ENCODE measurements at places on chromosomes 2 and 18. TPM values are rescaled to one million over a fixed set of nuclear protein-coding genes. Genes with fewer than 3 reads are reported as not detected.

- DNase-seq = no peak
Observed at GRCh38 chr2:120262150-120262549, 9.5 kb downstream of the RALB start.

- peak; percentile 18 for DNase-seq
Observed at GRCh38 chr2:9950521-9951271, 797 bp upstream of the GRHL1 start.

- no peak for DNase-seq
Observed at GRCh38 chr18:67468038-67468437, 48.5 kb downstream of the DSEL start.

DNA sequence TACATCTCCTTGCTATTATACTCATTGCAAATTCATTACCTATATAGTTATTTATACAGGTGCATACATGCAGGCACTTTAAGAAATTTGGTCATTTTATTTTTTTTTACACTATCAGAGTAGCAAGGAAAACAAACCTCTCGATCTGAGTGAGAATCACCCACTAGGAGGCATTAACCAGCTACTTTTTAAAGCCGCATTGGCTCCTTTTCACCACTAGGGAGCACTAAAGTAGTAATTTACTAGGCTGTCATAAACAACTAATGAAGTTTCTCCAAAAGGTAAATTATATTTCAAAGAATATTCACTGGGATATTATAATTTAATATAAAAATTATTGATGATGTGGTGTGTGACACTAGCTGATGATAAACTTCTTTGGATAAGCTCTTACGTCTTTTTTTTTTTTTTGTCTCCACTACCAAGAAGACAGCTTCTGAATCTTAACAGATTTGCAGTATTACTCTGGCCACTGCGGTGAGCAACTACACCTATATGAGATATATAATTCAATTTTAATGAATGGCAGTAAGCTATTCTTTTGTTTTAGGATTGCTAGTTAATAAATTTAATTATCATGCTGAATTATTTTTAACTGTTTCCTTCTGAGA lies 101.9 kb downstream of the NOL4 start:
- peak; percentile 74 for DNase-seq

- peak; percentile 56 for DNase-seq
Observed at GRCh38 chr18:3889803-3890202, 439.8 kb downstream of the TGIF1 start.

The EFHD1 gene
- total RNA-seq = not detected

The SAG gene
- total RNA-seq = not detected

Measured in fibroblast of lung (primary cell).